ENCODE measurements at places on chromosomes 3 and 15.

DNA sequence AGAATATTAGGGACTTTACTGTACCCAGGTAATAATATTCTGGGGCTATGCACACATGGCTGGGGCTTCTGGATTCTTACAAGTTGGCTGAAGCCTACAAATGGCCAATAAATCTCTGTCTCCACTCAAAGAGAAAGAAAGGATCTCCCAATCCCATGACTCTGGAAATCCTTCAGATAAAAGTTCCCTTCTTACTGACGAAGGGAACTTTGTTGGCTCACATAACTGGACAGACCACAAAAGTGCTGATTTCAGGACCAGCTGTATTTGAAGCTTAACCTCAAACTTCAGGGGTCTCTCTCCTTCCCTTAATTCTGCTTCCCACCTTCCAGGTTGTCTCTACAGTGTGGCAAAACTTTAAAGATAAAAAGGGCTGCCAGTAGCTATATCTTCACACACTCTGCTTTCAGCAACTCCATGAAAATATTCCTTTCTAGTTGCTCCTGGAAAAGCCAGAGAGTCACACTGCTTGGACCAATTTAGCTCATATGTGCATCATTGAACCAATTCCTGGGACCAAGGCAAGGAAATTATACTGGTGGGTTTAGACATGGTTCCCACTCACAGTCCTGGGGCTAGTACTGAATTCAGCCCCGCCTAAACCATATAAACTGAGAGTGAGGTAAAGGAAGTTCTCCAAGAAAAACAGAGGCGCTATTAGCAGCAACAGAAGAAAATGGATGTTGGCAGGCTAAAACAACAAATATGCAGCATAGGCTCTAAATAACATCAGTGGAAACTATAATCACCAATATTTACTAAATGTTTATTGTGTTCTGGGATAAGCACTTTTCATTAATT, 290.0 kb upstream of the GADL1 start:
- no peak for DNase-seq

- DNase-seq = no peak
Measured at GRCh38 chr3:10376353-10376752, 55.4 kb upstream of the SEC13 start.

DNA sequence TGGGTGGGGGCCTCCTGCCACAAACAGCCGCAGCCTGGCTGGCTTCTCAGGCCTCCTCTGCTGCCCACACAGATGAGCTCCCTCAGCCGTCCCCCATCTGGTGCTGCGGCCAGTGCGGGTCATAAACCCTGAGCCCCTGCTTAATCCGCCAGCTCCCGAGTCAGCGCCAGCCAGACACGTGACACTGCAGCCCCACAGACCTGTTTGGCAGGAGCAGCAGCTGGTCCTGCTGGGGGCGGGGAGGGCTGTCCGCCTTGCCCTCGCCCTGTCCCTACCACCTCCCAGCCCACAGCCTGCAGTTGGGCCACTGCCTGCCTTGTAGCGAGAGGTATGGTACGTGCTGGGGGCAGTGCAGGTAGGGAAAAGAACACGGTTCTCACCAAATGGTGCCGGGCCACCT, 86.2 kb downstream of the IQSEC1 start:
- peak; percentile 20 for DNase-seq

GRCh38 chr15:64521726-64522164, 61.4 kb downstream of the ZNF609 start:
- peak; percentile 58 for DNase-seq

DNA sequence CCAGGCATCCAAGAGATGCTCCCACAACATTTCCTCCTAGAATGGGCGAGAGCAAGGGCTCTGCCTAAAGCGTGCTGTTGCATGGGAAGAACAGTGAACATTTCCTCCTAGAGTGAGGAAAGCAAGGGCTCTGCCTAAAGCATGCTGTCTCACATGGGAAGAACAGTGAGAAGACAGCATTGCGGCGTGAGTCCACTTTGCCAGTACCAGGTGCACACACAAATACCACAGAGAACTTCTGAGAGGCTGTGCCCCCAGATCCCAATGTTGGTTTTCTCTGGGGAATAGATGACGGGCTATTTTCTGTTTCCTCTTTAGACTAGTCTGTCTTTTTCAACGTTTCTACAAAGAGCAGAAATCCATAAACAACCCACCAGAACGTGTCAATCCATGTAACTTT, 142.9 kb downstream of the LRRK1 start:
- no peak for DNase-seq

GRCh38 chr3:123283657-123284398, 82.1 kb downstream of the SEC22A start:
- DNase-seq = no peak

GRCh38 chr15:39427705-39428104, 153.2 kb upstream of the THBS1 start:
- no peak for DNase-seq

DNA sequence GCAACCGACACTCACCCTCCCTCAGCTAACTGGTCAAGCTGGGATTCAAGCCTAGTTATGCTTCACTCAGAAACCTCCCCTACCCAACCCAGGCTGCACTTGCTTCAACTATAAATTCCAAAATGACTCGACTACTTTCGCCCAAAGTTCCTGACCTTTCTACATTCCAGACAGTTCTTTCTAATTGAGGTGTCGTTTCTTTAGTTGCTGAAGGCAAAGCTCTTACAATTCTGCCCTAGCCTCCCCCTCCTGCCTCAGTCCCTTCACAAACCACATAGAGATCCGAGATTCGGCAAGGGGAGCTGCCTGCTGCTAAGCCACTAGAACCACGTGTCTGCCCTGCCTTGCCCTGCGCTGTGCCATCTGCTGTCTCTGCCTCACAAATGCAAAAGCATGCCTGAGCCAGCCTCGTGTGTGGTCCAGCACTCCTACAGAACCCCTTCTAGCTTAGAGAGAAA, 74.7 kb upstream of the SH3GL3 start:
- peak; percentile 36 for DNase-seq

- no peak for DNase-seq
Measured at GRCh38 chr15:71447328-71448250, 332.3 kb downstream of the THSD4 start.

DNA sequence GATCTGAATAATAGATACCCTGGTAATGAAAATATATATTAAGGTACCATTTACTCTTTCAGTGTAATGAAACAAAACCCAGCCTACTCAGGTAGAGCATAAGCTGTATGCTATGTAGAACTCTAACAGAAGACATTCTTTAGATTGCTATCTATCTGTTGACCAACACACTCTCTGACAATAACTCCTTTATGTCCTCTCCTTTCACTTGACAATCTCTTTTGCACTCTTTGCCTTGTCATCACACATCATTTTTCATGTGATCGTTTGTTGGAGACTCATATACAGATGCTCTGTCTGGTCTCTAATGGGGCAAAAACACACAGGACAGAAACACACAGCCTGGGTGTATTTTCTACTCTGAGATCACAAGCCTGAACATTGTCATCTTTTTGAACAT, 35.4 kb upstream of the SUCLG2 start:
- no peak for DNase-seq

- no peak for DNase-seq
Measured at GRCh38 chr3:10303785-10304184, 11.0 kb upstream of the GHRL start.

DNA sequence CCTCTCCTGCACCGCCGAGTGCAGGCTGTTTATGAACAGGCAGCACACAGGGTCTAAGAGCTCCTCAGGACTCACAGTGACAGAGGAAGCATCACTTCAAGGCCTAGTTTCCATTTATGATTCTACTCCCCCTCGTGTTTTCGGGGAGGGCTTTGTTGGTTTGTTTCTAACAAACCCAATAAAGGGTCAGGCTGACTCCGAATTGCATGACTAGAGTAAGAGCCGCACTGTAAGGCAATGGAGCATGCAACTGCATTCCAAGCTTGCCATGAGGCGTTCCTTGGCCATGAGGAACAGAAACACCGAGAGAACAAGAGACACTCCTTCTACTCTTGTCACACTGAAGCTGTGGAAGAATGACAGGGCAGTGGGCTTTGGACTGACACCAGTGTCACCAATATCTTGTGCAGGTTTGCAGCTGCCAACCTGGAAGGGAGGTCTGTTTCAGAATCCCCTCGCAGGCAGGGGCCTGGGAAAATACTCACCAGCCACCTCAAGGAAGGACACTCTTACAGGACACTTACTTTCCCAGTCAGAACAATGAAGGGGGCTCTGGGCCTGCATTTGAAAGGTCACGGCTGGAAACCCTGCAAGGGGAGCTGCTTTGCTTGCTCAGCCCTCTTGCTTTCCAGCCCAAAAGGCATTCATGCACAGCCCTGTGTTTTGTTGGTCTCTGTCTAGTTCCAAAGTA, 96.8 kb downstream of the ADAMTS17 start:
- DNase-seq = no peak

GRCh38 chr3:73432023-73432705, 192.6 kb downstream of the PDZRN3 start:
- DNase-seq = no peak

DNA sequence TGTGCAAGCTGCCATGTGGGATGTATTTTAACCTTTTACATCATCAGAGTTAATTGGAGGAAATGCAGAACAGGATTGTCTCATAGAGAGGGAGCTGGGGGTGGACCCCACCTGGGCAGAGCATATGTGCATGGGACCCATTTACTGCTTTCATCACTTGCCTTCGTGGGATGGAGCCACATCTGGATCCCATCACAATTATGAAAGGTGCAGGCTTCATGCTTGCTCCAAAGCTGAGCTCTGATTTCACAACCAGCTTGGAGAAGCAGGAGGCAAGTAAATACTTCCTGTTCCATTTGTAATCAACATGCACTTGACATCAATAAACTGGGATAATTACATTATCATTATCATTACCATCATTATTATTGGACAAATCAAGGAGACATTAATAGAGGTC, 161.9 kb downstream of the ALDH1A2 start:
- no peak for DNase-seq

DNA sequence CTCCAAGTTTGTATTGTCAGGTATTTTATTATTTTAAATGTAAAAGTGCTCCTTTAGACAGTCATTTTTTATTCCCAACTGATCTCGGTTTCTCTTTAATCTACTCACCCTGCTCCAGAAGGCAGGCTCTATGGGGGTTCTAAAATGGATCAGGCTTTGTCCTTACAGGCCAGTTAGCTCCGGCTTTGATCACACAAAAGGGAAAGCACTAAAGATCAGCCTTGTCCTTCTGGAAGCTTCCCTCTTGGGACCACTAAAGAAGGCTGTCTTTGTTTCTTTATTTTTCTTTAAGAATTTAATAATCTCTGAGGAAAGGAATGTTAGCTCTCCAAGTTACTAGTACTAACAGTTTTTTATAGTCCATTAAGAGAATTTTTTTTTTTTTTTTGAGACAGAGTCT, 560.5 kb upstream of the ZNF717 start:
- DNase-seq = no peak

DNA sequence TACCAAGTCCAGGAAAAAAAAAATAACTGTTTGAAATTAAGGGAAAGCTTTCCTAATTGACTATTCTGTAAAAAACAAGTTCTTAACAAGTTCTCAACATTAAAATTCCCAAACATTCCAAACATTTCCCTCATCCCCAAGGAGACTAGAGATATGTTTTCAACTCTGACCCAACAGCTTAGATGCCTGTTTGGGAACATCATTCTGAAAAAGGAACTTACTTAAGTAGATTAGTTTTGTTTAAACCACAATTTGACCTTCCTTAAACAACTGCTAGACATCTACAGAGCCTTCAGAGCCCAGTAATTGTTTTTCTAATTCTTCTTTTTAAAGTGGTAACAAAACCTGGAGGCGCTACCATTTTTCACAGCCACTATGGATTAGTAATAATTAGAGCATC, 12.8 kb downstream of the UBR1 start:
- DNase-seq = no peak

GRCh38 chr3:160980740-160981139, 124.4 kb downstream of the B3GALNT1 start:
- DNase-seq = no peak

GRCh38 chr3:105140899-105141367, 225.8 kb upstream of the ALCAM start:
- no peak for DNase-seq

DNA sequence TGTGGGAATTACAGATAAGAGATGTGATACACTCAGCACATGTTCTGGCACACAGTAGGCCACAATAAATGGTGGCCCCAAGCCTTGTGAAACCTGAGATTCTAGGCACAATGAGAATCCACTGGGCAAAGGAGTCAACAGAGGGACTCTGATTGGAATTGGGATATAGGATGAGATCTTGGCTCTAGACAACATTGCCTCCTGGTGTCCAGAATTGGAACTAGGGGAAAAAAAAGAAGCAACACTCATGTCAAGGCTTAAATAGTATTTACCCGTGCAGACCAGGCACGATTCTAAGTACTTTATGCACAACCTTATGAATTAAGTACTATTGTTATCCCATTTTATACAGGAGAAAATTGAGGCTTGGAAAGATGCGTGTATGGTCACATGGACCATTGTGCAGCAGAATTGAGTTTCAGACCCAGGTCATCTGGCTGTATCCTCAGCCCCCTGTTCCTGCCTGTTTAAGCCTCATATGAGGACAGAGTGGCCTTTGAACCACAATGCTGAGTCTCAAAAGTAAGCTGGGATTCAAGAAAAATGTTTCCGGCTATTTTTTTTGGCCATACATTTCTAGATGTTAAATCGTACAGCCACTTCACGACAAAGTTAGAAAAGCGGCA, 124.8 kb downstream of the SV2B start:
- DNase-seq = no peak

DNA sequence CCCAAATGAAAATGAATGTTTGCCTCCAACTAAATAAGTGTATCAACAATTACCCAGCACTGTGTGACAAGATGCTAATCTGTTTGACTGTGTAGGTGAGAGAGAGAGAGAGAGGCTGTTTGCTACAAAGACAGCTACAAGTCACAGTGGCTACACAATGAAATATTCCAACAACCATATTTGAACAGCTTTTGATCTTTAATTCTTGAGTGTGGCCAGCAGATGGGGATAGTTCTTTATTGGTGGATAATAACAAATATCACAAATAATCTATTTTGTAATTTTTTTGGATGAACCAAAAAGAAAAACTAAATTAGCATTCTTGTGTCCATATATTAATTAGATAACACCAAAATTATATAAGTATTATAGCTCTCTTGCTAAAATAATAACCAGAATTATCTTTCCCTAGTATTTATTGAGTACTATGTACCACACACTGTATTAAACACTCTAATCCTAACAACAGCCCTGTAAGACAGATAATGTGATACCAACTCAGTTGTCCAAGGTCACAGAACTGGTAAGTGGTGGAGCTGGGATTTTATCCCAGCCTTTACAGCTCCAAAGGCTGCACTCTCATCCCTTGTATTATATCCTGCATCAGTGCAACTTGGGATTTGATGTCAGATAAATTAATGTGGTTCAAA, 61.9 kb upstream of the C3orf80 start:
- no peak for DNase-seq

DNA sequence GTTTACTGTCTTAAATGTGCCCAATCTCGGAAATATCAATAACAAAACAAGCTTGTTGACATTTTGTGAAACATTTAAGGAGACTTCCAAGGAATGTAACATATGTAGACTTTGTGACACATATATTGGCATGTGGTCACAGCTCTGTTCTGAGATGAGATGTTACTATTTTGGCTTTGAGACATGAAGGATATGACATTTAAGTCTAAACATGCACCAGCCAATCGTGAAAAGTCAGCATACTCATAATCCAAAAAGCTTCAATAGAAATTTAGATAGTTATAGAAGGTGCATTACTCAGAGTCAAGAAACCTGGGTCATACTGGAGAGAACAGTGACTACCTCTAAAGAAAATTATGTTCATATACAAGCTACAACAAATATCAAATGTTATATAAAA, 13.4 kb downstream of the COMMD2 start:
- DNase-seq = no peak
